ENCODE measurements at places on chromosomes 1 and 21. TPM values are rescaled to one million over a fixed set of nuclear protein-coding genes. Genes with fewer than 3 reads are reported as not detected.

DNA sequence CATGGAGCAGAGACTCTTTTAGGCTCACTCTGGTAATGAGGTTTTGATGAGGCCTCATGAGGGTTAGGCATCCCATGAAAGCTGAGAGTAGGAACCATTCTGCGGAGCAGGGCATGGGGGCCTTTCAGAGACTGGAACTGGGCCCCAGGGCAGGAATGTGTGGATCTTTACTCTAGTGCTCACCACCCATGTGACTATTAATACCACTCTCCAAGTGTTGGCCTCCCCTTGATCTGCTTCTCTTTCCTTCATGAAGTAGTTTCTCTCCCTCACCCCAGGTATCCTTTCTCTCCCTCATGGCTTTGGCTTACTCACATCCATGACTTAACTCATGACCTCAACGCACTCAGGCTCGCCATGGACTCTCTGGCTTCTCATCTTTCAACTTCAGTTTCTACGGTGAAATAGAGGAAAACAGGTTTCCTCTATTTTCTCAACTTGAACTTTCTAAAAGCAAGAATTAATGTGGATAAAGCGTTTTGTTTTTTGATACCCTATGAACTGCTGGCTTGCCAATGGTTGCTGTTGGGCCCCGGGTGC lies 50.5 kb upstream of the GADD45A start:
- DNase-seq: no peak

Gene RUNX3
- total RNA-seq: 0.29 TPM

Gene CCDC27
- total RNA-seq: not detected

- DNase-seq: no peak
Measured at GRCh38 chr1:41687007-41687406, 202.5 kb upstream of the EDN2 start.

GRCh38 chr1:234730770-234731568 lies 121.0 kb upstream of the IRF2BP2 start:
- no peak for DNase-seq

Gene ARMH1
- not detected for total RNA-seq

Gene KCNA3
- 5.7 TPM for total RNA-seq

Gene DEPDC1
- total RNA-seq: not detected

GRCh38 chr1:103937763-103938357 lies 188.2 kb downstream of the AMY1C start:
- no peak for DNase-seq

Gene COP1
- total RNA-seq: 89.0 TPM
